ENCODE measurements at places on chromosomes 12 and 14.

- DNase-seq = no peak
These were observed 39.9 kb upstream of the G2E3 start for GRCh38 chr14:30518867-30519560.

GRCh38 chr12:43098071-43098470 is 453.9 kb downstream of the ADAMTS20 start:
- no peak for DNase-seq

GRCh38 chr14:98018628-98019027 is 1221.4 kb downstream of the VRK1 start:
- DNase-seq = no peak

DNA sequence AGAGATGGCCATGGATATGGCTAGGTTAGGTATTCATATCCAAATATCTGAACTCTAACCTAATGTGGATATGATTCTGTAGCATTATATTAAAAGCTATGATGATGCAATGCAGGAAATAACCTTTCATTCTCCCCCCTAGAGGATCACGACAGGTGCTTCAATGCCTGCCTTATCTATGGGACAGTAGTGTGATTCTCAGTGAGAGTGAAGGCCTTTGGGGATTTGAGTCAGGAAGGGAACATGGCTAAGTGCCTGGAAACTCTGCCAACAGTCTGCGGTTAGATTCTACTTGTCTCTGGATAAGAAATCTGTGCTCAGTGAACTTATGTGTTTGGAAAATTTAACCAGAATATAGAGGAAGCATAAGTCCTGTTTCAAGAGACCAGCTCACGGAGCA is 81.8 kb downstream of the SLC38A1 start:
- DNase-seq = no peak

- DNase-seq = no peak
These were observed 4.7 kb upstream of the TMEM229B start for GRCh38 chr14:67493092-67493717.

GRCh38 chr14:66005900-66006434 is 480.2 kb upstream of the CCDC196 start:
- no peak for DNase-seq

DNA sequence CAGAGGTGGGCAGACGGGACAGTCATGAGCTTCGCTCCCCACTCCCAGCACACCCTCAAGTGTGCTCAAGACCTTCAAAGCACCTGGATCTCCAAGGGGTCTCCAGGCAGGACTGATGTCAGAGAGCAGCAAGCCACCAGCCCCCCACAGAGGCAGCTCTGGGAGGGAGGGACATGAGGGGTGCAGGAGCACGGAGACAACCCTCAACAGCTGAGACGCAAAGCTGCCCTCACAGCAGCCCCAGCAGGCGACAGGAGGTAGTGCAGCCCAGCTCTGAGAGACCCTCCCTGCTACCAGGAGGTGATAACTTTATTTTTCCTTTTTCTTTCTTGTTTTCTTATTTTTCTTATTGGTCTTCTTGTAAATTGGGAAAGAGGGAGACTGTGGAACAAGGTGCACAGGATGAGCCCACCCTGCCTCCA is 17.9 kb downstream of the SIVA1 start:
- peak; percentile 44 for DNase-seq

DNA sequence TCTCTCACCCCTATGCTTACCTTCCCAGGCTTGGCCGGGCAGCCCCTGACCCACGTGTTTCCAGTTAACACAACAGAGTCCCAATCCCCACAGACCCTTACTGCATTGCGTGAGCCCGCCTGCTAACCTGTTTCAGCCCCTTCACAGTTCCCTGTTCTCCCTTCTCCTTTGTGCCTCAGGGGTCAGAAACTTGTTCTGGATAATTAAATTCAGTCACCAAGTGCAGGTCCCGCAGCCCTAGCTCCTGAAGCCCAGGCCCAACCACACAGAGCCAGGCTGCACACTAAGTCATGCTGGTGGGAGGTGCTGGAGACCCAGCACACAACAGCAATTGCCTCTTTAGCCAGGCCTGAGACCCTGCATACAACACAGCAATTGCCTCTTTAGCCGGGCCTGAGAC is 9.6 kb downstream of the ISM2 start:
- DNase-seq = no peak

GRCh38 chr14:77124345-77125280 is 17.0 kb downstream of the ZDHHC22 start:
- peak; percentile 56 for DNase-seq

GRCh38 chr12:3230758-3231375 is 153.7 kb downstream of the TSPAN9 start:
- DNase-seq = no peak

GRCh38 chr12:107079172-107080011 is 14.0 kb downstream of the CRY1 start:
- DNase-seq = no peak

- no peak for DNase-seq
These were observed 82.0 kb downstream of the ETV6 start for GRCh38 chr12:11731455-11731854.

DNA sequence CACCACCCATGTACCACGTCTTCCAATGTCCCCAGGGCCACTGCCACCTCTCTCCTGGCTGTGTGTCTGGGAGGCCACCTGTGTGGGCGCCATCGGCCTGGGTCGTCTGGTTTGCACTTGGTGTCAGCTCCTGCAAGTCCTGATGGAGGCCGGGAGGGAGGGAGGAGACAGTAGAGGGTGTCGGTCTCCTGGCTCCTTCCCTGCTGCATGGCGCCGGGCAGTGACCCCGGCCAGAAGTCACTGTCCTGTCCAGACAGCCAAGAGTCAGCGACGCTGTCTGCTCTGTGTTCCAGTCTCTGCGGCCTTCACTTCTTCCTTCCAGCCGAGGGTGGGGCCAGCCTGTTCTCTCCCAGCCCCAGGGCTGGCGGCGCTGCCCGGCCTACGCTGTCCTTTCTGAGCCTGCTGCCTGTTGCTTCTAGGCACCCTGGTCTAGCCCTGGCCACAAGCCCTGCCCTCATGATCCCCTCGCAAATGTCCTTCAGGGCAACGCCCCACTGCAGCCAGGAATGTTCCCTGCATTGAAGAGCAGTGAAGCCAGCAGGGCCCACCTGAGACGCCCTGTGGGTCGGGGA is 13.0 kb upstream of the LBHD2 start:
- no peak for DNase-seq

DNA sequence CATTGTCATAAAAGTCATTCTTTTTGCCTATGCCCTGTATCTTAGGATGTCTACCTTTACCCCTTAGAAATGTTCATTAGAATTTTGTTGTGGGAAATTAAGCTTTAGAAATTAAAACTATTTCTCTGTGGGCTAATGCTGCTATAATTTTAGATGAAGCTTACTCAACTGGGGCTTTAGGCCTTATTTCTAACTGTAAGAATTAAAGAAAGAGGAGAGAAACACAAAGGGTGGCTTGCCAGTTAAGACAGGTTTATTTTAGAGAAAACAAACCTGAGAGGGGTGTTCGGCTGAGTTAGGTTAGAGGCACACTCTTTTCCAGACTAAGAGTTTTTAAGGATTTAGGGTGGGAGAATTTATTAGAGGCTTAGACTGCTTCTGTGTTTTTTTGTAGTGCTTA is 6.4 kb downstream of the TRIP11 start:
- DNase-seq = no peak

DNA sequence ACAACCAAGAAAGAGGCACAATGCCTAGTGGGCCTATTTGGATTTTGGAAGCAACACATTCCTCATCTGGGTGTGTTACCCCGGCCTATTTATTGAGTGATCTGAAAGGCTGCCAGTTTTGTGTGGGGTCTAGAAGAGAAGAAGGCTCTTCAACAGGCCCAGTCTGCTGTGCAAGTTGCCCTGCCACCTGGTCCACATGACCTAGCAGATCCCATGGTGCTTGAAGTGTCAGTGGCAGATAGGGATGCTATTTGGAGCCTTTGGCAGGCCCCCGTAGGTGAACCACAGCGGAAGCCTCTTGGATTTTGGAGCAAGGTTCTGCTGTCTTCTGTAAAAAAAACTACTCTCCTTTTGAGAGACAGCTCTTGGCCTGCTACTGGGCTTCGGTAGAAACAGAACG is 820.1 kb downstream of the TMTC2 start:
- DNase-seq = no peak

- no peak for DNase-seq
These were observed 58.4 kb downstream of the CCDC85C start for GRCh38 chr14:99545586-99545985.

DNA sequence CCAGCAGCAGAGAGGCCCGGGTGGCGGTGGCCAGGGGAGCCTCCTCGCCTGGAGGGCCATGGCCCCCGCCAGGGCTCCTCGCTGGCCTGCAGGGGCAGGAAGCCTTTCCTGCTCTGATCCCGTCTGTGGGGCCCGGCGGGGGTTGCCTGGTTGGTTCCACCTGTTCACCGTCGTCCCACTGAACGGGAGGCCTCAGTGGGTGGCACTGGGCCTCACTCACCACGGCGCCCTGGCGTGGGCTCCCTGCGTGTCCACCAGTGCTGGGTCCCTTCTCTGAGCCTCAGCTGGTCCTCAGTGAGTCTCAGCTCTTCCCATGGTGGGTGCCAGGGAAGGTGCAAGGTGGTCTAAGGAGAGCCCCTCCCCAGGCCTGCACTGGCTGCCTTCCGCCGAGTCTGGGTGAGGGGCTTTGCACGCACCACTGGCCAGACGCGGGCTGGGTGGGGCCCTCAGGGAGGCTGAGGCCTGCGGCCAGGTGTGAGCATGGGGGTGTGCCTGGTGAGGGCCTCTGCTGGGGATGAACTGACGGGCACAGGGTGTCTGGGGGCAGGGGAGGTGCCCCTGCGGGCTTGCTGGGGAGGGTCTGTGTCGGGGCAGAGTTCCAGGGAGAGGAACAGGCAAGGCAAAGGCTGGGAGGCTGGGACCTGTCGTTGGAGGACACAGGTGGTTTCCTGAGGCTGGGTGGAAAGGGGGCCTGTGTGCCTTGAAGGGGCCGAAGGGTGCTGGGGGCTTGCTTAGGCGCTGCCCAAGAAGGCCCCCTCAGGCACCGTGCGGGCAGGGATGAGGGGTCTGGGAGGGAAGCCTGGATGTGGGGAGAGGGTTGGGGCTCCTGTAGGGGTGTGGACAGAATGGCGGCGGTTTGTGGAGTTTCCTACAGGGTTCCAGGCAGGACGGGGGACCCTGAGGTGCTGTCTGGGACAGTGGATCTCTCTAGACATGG is 339.8 kb downstream of the TMEM121 start:
- peak; percentile 8 for DNase-seq

GRCh38 chr12:82857276-82857675 is 170.6 kb downstream of the TMTC2 start:
- no peak for DNase-seq

GRCh38 chr12:14845350-14845750 is 2.0 kb upstream of the ART4 start:
- peak; percentile 39 for DNase-seq

GRCh38 chr14:54902521-54903420 is at the start of gene GCH1:
TSS of gene GCH1 (minus strand) at chr14:54902826. CDS start at chr14:54902663, 163 bp downstream.
- DNase-seq = peak; percentile 78

- no peak for DNase-seq
These were observed 39.8 kb downstream of the SAMD4A start for GRCh38 chr14:54606631-54607133.

DNA sequence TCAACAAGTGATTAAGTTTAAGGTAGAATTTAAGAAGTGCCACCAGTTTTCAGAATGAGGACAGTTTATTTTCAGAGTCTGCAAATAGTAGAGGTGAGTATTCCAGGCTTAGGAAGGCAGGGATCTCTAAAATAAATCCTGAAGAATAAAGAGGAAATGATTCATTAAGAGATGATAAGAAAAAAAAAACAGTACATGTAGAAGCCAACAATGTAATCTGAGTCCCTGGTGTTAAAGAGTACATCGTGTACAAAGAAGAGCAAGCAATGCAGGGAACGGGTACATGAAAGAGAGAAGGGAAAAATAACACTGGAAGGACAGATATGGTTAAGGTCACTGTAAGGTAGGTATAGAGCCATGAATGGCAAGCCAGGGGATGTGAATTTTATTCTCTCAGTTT is 95.2 kb upstream of the FOXG1 start:
- no peak for DNase-seq

All from activated naive CD4-positive, alpha-beta T cell treated with anti-CD3 and anti-CD28 coated beads, Interleukin-2, amount 50 U/mL, for 16 hours (primary cell).